ENCODE measurements at places on chromosomes 5 and 9.

DNA sequence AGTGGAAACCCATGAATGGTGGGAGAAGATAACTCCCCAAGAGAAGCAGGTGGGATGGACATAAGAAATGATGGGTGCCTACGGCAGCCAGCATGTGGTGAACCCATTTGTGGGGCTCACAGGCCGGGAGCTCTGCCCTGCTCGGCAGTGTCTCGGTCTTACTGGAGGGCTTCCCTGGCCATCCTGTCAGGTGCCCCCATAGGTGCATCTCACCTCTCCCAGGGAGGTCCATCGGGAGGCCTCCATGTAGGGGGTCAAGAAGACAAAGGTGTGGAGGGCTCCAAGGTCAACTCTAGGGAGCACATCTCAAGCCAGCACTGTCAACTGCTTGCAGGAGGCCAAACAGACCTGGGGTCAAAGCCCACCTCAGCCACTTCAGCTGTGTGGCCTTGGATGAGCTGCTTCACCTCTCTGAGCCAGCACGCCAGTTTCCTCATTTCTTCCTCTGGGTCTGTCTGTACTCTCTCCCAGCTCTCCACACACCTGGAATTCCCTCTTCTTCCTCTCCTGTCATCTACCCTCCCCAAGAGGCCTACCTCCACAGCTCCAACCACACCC is 10.5 kb upstream of the ADGRD2 start:
- DNase-seq = no peak

- DNase-seq = no peak
These were observed 280.6 kb downstream of the NR2F1-AS1 start for GRCh38 chr5:93300309-93300923.

DNA sequence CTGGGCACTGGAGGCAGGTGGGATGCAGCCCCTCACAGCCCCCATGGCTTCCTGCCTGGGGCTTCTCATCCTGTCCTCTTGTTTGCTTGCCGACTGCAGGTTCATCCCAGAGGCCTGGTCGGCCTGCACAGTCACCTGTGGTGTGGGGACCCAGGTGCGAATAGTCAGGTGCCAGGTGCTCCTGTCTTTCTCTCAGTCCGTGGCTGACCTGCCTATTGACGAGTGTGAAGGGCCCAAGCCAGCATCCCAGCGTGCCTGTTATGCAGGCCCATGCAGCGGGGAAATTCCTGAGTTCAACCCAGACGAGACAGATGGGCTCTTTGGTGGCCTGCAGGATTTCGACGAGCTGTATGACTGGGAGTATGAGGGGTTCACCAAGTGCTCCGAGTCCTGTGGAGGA is 232.7 kb downstream of the ADAMTSL1 start:
- DNase-seq = no peak

DNA sequence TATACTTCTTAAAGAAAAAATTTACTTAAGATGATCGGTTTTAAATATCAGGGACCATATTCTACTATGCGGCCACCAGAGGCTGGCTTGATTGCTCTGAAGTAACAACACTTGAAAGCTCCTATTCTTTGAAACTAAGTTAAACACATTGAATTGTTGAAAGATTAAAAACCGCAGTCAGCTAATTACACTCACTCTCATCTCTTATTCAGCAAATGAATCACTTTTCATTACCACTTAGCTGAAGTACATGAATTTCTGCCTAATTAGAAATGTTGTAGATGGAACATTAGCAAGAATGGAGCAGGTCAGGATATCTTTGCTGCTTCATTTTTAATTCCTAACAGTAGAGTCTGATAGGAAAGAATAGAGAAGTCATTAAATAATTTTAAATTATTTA is 42.3 kb downstream of the LSM11 start:
- DNase-seq = no peak

DNA sequence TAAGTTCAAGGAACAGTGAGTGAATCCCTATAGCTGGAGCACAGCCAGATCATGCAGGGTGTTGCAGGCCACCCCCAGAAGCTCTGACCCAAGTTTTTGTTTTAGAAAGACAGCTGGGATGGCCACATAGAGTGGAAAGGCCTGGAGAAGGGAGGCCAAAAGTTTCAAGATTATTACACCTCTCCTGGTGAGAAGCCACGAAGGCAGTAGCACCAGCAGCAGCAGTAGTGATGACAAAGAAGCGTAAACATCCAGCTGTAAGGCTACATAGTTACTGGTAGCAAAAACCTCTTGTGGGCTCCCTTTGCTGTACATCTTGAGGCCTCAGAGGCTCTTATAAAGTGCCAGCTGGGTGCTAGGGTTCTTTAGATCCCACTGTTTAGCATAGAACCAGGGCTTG is 11.8 kb downstream of the ADAMTSL1 start:
- no peak for DNase-seq

- no peak for DNase-seq
These were observed 67.9 kb downstream of the NFIB start for GRCh38 chr9:14245901-14246525.

GRCh38 chr5:177474002-177474476 is 605 bp upstream of the DBN1 start:
- DNase-seq = no peak

- no peak for DNase-seq
These were observed 79.7 kb downstream of the ZNF354C start for GRCh38 chr5:179139936-179140235.

GRCh38 chr9:70472268-70473249 is 58.1 kb upstream of the KLF9 start:
- DNase-seq = no peak

DNA sequence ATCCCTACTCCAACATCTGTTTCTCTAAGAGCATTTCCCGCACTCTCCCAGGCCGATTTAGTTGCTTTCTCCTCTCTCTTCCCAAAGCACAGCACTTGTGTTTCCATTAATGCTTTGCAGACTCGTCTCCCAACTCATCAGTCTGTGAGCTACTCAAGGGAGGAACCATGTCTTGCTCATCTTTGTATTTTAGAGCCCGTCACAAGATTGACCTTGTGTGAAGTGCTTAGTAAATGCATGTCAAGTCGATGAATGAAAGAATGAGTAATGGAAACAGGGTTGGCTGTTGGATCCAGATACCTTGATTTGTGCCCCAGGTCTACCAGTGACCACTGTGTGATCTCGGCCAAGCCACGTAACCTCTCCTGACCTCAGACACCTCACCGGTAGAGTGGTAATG is 99.3 kb downstream of the KLF4 start:
- no peak for DNase-seq
